ENCODE measurements at places on chromosomes 4 and X. TPM values are rescaled to one million over a fixed set of nuclear protein-coding genes. Genes with fewer than 3 reads are reported as not detected.

SOX3 gene
- total RNA-seq: not detected

ACE2 gene
- total RNA-seq: 0.28 TPM

GLRA3 gene
- total RNA-seq: not detected

GRCh38 chr4:41455206-41455605 lies 82.8 kb upstream of the LIMCH1 start:
- H3K4me1 ChIP-seq: peaks cover 12% of the 10 kb centered on the region

GRCh38 chr4:133524369-133524768 lies 375.3 kb downstream of the PCDH10 start:
- H3K27ac ChIP-seq: no peak overlapping the region
- DNase-seq: no peak
- H3K4me3 ChIP-seq: no peak overlapping the region
- no peaks in the 10 kb centered on the region for H3K4me1 ChIP-seq
- H3K36me3 ChIP-seq: no peaks in the 10 kb centered on the region
- no peaks in the 10 kb centered on the region for H3K27me3 ChIP-seq
